NCI-H1694 treated with DMSO at 0.1 percent for 48 hours (cell line): ENCODE measurements at places on chromosomes 16 and 17.
A peak's percentile ranks its signal among the peaks of the same experiment; 100 is the strongest.

DNA sequence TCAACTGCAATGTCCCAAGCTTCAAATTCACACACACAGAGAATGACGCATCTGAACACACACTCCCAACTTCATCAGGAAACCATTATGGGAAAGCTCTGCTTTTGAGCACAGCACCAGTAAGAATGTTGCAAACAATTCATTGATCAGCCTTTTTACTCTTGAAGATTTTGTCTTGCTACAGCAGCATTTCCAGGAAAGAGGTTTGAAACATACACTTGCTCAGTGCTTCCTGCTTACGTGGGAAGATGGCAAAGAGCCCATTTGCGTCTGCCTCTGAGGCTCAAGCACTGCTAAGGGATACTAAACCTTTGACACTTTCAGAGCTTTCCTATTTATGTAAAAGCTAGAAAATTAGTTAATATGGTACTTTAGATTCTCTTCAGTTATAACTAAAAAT lies 77.2 kb upstream of the MON1B start:
- no peak for DNase-seq

DNA sequence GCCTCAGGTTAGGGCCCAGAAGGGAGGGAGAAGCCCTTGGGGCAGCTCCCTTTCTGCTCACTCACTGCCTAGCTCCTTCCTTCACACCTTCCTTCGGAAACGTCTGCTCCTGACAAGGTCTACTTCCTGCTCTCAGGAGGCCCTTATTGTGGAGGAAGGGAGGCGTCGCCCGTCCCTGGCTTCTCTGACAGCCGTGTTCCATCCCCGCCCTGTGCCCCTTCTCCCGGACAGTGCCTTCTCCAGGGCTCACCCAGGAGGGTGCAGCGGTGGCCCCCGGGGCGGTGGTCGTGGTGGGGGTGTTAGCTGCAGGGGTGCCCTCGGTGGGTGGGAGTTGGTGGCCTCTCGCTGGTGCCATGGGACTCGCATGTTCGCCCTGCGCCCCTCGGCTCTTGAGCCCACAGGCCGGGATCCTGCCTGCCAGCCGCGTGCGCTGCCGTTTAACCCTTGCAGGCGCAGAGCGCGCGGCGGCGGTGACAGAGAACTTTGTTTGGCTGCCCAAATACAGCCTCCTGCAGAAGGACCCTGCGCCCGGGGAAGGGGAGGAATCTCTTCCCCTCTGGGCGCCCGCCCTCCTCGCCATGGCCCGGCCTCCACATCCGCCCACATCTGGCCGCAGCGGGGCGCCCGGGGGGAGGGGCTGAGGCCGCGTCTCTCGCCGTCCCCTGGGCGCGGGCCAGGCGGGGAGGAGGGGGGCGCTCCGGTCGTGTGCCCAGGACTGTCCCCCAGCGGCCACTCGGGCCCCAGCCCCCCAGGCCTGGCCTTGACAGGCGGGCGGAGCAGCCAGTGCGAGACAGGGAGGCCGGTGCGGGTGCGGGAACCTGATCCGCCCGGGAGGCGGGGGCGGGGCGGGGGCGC lies 231.9 kb downstream of the SEC14L1 start:
- DNase-seq: peak; percentile 50

DNA sequence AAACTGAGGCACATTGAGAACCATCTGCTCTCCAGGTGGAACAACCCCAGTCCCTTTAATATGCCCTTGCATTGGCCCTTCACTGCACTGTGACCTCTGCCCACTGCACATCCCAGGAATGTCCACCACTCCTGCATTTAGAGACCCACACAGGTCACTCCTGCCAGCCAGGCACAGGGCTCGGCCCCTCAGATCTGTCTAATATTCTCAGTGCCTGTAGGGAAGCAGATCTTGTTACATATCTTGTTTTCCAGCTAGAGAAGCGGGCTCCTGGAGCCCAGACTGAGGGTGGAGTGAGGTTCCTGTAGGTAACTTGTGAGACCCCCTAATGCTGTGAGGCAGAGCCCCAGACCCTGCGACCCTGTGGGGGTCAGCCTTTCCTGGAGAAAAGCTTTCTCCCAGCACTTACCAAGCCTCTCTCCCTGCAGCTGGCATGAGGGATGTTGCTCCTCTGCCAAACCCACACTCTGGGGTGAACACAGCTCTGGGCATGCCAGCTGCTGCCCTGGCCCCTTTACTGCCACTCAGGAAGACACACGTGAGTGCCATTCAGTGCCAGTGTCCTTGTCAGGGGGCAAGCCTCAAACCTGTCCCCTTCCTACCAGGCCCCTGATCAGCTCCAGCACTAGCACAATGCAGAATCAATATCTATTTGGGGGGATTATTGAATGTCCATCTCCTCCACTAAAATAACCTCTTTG lies 40.3 kb upstream of the CRHR1 start:
- peak; percentile 20 for DNase-seq

- DNase-seq: no peak
Measured at GRCh38 chr17:3543453-3543852, 14.2 kb downstream of the TRPV3 start.

DNA sequence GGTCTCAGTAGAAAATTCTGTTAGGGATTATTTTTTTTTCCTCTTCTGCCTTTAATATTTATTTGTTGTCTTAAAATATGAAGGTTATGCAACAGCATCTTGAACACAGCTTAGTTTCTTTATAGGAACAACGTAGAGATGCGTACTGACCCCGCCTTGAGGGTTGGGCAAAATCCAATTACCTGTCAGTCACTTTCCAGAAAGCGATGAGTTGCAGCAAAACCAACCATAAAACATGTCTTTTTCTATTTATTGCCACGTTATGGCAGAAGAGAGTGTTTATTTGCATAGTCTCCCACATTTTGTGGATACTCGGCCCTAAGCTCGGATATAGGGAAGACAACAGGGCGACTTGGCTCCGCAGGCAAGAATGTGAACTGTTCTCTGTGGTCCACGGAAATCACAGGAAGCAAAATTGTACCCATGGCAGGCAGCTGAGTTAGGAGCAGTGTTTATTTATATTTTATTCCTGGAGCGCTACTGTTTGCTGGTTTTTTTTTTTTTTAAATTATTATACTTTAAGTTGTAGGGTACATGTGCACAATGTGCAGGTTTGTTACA lies 44.3 kb upstream of the CACNG5 start:
- no peak for DNase-seq

- no peak for DNase-seq
Measured at GRCh38 chr16:26987597-26988010, 79.1 kb upstream of the C16orf82 start.

- no peak for DNase-seq
Measured at GRCh38 chr16:3909791-3910583, 29.5 kb upstream of the CREBBP start.

GRCh38 chr16:13969711-13970110 lies 49.8 kb downstream of the ERCC4 start:
- DNase-seq: no peak

GRCh38 chr17:72176951-72177660 lies 56.3 kb downstream of the SOX9 start:
- no peak for DNase-seq

DNA sequence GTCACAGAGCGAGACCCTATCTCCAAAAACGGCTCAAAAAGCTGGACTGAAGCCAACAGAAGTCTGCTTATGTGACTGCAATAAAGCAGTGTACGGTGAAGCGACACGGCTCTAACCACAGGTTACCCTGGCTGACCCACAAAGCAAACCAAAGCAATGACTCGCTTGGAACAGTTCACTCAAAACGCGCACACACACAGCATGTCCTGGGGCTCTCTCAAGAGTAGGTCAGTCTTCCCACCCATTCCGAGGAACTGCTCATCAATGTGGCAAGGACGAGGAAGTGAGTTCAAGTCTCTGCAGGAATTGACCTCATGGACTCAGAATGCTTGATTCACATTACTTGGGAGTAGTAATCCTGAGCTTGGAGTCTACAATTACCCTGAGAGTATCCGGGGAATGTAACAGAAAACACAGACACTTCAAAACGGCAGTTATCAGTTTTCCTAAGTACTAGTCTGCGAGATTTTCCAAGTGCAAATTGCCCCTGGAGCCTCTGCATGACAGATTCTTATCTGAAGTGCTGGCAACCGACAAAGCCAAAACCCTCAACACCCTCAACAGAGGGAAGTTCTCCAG lies 25.4 kb downstream of the PELP1 start:
- DNase-seq: no peak

GRCh38 chr17:16449121-16449570 lies 33.8 kb downstream of the TRPV2 start:
- DNase-seq: no peak

DNA sequence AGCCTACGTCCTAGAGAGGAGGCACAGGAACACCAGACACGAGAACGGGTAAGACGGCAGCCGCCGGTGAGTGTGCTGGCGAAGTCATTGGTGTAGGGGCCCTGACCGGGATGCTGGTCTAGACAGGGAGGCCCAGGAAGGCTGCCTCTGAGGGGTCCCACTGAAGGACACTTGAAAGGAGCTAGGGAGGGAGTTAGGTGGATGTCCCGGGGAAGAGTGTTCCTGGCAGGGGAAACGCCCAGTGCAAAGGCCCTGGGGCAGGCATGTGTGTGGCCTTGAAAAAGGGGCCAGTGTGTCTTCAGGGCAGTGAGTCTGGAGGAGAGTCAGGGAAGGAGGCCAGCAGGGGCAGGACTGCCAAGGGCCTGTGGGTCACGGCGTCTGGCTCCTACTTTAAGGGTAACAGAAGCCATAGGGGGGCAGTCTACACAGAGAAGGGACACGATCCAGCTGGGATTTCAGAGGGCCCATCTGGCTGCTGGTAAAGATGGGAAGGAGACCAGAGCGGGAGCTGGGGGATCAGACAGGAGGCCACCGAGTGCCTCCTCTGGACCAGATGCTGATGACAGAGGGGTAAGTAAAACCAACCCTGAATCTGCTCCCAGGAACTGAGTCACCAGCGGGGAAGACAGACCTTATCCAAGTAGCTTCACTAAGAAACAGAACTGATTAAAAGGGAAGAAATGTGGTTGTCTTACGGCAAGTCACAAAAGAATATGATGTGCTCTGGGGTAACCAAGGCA lies 115.9 kb downstream of the LITAF start:
- peak; percentile 19 for DNase-seq

- peak; percentile 87 for DNase-seq
Measured at GRCh38 chr17:51764387-51764971, 394.0 kb downstream of the CA10 start.

DNA sequence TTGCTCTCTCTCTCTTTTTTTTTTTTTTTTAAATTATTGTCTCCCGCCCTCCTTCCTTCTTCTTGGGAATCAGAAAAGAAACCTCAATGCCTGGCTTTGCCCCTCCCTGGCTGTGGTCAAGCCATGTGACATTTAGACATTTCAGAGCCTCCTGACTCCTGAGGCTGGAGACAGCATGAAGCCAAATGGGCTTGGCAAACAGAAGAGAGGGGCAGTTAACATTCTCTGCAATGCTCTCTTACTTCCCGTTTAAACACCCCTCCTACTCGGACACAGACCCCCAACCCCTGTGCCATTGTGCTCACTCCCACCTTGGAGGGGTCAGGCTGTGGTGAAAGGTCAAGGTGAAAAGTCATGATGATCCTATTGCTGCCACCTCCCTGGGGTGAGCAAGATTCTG lies 14.7 kb upstream of the MEOX1 start:
- no peak for DNase-seq

DNA sequence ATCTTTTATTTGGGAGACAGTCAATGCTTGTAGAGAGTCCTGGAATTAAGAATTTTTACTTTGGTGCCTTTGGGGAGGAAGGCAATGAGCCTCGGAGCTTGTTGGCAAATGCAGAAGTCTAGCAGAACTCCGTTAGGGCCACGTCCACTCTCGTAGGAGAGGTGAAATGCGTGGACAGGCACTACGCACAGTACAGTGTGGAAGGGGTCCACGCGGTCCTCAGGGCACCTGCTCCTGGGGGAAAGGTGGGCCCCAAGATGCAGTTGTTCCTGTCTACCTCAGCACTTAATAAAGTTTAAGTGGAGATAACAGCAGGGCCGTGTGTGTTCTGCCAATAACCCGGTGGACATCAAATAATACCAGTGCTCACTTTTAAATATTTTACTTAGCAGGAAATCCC lies 1.8 kb downstream of the RAB11FIP3 start:
- no peak for DNase-seq

GRCh38 chr17:15492791-15493692 lies 25.6 kb upstream of the CDRT4 start:
- DNase-seq: no peak

- DNase-seq: no peak
Measured at GRCh38 chr16:73459586-73459985, 411.7 kb upstream of the ZFHX3 start.

GRCh38 chr17:40949418-40949817 lies 12.0 kb upstream of the KRT23 start:
- DNase-seq: no peak

GRCh38 chr16:85025781-85026653 lies 1.6 kb upstream of the KIAA0513 start:
- no peak for DNase-seq

DNA sequence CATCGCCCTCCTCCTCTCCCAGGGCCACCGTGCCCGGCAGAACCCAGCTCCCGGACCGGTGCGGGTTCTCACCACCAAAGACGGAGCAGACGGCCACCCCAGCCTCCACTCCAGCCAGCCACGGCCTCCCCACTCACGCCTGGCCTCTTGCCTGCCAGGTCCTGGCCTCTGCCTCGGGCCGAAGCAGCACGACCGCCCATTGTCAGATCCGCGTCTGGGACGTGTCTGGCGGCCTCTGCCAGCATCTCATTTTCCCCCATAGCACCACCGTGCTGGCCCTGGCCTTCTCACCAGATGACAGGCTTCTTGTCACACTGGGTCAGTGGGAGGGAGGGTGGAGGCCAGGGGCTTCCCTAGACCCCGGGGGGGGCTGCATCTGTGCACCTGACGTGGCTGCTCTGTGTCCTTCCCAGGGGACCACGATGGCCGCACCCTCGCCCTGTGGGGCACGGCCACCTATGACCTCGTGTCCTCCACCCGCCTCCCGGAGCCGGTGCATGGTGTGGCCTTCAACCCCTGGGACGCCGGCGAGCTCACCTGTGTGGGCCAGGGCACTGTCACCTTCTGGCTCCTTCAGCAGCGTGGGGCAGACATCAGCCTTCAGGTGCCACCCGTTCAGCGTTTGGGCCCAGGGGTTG lies 6.6 kb upstream of the RHOT2 start:
- no peak for DNase-seq

DNA sequence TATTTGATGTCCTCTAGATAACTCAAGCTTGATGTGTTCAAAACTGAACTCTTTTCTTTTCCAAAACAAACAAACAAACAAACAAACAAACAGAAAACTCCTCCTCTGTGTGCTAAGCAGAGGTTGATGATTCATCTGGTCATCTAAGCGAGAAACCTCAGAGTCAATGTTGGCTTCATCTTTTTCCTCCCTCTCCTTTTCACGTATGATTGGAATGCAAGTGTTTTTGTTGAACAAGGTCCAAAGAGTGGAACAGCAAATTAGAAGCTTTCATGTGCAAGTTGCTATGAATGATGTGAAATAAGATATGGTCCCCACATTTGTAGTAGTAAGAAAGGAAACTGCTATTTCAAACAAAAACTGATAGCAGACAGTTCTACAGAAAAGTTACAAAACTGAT lies 52.5 kb downstream of the TBX4 start:
- no peak for DNase-seq

- DNase-seq: no peak
Measured at GRCh38 chr16:72666267-72666666, 381.7 kb downstream of the ZFHX3 start.
